ENCODE measurements at places on chromosomes 7 and 10.

- no peaks in the 10 kb centered on the region for H3K4me1 ChIP-seq
- H3K36me3 ChIP-seq: no peaks in the 10 kb centered on the region
- no peak overlapping the region for H3K4me3 ChIP-seq
- no peak overlapping the region for H3K27ac ChIP-seq
- H3K27me3 ChIP-seq: no peaks in the 10 kb centered on the region
Observed at GRCh38 chr10:133442191-133442966, 11.4 kb upstream of the SCART1 start.

GRCh38 chr7:596819-597182 is 77.2 kb upstream of the PDGFA start:
- no peak overlapping the region for H3K27ac ChIP-seq
- no peaks in the 10 kb centered on the region for H3K27me3 ChIP-seq
- H3K36me3 ChIP-seq: no peaks in the 10 kb centered on the region
- H3K4me3 ChIP-seq: no peak overlapping the region

GRCh38 chr7:32941181-32941580 is 16.1 kb upstream of the FKBP9 start:
- peaks cover 3% of the 10 kb centered on the region for H3K4me1 ChIP-seq
- H3K4me3 ChIP-seq: no peak overlapping the region
- H3K27ac ChIP-seq: no peak overlapping the region
- no peaks in the 10 kb centered on the region for H3K27me3 ChIP-seq
- peaks cover 31% of the 10 kb centered on the region for H3K36me3 ChIP-seq
- no peak for DNase-seq

DNA sequence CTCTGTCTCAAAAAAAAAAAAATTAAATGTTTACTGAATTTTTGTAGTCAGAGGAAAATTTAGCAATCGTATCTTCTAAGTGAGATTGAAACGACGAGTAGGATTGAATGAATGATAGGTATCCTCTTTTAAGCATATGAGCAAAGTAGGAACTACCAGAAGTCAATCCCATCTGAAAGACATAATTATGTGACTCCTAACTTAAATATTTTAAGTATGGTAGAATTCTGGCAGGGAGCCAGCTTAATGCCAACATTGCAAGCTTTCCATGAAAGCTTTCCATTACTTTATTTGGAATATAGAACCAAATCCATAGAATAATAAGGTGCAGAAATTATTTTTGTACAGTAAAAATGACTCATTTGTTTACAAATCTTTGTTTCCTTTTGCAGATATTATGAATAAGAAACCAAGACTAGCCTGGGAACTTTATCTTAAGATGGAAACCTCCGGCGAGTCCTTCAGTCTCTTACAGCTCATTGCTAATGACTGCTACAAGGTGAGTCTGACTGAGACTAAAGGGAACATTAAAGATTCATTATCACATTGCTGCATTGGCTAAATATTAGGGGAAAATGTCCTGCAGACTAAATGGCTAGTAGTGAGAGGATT is 50.2 kb upstream of the UBN2 start:
- DNase-seq: no peak
- no peak overlapping the region for H3K27ac ChIP-seq
- H3K27me3 ChIP-seq: no peaks in the 10 kb centered on the region
- H3K4me1 ChIP-seq: no peaks in the 10 kb centered on the region

GRCh38 chr7:138892006-138892630 is 89.1 kb downstream of the KIAA1549 start:
- DNase-seq: no peak
- H3K4me3 ChIP-seq: no peak overlapping the region
- no peaks in the 10 kb centered on the region for H3K27me3 ChIP-seq

GRCh38 chr10:88392222-88392621 is 190.9 kb downstream of the RNLS start:
- H3K27ac ChIP-seq: no peak overlapping the region
- no peaks in the 10 kb centered on the region for H3K27me3 ChIP-seq
- no peaks in the 10 kb centered on the region for H3K36me3 ChIP-seq
- DNase-seq: no peak

- no peak overlapping the region for H3K4me3 ChIP-seq
- no peaks in the 10 kb centered on the region for H3K36me3 ChIP-seq
- H3K4me1 ChIP-seq: peaks cover 3% of the 10 kb centered on the region
Observed at GRCh38 chr10:22875581-22875980, 52.3 kb upstream of the ARMC3 start.
